NCI-H1092 treated with DMSO at 0.1 percent for 48 hours (cell line): ENCODE measurements at places on chromosomes 1 and 21.

DNA sequence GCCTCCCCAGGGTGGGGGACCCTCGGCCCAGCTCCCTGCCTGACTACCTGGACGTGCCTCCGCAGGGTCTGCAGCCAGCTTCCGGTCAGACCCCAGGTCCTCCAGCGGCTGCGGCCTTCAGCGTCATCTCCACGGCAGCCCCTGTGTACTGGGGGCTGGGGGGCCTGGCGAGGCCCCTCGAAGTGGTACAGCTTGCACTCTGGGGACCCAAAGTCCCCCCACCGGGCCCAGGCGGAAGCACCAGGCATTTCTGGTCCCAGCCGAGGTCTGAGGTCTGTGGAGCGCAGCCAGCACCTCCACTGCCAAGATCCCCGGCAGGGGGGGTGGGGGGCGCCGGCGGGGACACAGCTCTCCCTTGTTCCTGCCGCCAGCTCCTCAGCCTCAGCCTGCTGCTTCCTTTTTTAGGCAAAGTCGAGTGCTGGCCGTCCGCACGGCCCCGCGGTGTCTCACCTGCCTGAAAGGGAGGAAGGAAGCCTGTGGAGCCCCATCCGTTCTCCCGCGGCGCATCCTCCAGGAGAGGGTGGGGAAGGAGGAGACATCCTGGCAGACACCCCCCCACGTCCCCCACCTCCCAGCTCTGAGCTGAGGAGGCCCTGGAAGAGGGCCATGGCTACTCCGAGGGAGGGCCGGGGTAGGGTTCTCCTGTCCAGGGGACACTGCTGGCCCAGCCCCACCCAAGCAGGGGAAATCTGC, 1.2 kb upstream of the VWA1 start:
- DNase-seq: no peak

GRCh38 chr1:221166559-221167318, 287.5 kb downstream of the HLX start:
- DNase-seq: no peak

GRCh38 chr1:218537122-218537913, 192.2 kb downstream of the TGFB2 start:
- DNase-seq: no peak

GRCh38 chr1:232797856-232798510, 7.2 kb upstream of the MAP10 start:
- no peak for DNase-seq

DNA sequence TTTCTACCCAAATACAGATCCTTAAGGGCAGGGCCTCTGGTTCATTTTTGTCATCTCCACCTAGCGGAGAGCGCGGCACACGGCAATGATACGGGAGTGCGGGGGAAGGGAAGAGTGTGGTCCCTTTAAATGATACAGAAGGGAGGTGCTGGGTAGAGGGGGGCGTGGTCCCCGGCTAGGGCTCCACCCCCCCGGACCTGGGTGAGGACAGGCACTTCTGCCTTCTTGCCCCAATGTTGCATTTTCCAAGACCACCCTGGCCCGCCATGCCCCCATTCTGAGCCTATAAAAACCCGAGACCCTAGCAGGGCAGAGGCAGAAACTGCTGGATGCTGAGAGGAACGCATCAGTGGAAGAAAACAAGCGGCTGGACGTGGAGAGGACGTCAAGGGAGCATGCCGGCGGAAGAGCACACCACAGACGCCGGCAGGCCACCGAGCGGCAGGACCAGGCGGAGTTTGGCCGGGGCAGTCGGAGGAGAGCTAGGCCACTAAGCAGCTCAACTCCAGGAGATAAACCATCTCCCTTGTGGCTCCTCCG, 30.0 kb downstream of the LRRC3 start:
- DNase-seq: peak; percentile 86

DNA sequence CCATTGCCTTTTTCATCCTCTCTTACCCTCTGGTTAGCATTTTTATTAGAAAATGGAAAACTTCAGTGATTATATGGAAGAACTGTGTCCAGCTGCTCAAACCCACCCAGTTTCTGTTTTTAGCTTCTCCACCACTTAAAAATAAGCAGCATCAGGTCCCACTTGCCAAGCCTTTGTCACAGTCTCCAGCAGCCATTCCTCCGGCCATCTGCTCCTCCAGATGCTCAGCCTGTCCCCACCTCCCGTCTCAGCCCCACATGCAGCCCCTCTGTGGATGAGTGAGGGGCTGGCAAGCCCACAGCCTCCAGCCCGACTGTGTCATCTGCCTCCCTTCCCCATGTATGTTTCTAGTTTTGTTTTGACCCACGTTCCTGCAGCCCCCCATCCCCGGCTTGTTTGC, 289.7 kb downstream of the HHAT start:
- DNase-seq: no peak

DNA sequence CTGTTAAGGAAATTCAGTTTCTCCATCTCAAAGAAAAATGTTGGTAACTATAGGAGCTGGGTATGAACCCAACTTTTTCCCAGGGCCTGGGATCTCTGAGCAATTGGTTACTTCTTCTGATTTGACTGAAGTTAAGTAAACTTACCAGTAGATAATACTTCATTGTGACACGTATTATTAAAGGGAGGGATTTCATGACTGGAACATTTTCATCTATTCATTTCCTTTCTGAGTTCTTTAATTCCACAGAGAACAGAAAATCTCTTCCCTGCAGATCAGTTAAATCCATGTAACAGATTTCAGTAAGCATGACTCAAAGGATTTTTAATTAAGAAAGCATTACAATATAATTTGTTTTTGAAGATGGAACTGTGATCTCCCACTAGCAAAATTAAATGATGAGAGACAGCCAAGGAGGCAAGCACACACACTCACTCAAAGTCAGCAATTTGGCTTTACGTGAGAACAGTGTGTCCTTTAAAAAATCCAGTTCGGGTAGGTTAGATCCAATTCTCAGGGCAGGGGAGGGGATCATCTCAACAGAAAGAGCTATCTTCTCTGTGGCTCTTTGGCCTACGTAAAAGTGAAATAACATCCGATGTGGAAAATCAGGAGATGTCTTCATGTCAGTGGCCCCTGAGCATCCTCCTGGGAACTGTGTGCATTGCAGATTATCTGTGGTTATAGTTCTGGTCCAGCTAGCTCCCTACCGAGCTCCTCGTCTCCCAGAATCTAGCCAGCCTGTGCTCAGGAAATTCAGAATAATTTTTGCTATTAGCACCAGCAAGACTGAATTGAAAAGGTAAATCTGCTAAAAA, 10.8 kb upstream of the MYOC start:
- DNase-seq: no peak

GRCh38 chr1:2480986-2481364, 4.9 kb downstream of the PLCH2 start:
- peak; percentile 55 for DNase-seq

DNA sequence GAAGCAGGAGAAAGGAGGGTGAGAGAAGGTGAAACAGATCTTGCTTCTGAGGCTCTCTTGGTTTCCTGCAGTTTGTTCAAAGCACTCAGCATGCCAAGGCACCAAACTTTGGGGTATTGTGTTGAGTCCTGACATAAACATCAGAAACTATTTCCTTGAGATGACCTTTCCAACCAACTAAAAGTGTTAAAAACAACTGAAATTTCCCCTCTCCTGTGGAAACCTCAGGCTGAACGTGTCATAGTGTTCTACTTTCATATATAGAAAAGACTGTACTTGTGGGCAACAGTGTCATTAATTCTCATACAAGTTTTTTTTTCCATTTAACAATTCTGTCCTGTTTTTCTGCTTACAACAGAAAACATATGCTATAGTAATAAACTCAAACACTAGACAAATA, 6.3 kb upstream of the LYST start:
- DNase-seq: no peak

DNA sequence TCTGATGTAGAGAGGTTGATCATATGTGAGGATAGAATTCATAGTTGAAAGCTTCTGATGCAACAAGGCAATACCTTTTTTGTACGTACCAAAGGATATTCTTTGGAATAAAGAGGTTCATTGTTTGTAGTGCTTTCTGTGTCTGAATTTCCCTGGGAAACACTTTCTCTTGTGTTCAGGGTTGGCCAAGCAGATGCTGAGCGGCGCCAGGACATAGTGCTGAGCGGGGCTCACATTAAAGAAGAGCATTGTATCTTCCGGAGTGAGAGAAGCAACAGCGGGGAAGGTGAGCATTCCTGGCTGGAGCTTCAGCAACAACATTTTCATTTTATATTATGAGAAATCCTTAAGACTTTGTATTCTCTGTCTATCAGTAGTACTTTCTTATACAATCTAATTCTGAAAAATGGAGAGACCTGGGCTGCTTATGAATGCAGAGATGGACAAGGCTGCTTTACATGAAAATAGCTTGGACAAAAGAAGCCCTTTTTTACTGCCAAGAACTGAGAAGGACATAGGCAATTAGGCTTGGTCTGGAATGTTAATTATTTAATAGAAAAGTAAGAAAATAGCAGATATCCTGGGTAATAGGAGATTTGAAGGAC, 85.2 kb downstream of the KIF1B start:
- no peak for DNase-seq

DNA sequence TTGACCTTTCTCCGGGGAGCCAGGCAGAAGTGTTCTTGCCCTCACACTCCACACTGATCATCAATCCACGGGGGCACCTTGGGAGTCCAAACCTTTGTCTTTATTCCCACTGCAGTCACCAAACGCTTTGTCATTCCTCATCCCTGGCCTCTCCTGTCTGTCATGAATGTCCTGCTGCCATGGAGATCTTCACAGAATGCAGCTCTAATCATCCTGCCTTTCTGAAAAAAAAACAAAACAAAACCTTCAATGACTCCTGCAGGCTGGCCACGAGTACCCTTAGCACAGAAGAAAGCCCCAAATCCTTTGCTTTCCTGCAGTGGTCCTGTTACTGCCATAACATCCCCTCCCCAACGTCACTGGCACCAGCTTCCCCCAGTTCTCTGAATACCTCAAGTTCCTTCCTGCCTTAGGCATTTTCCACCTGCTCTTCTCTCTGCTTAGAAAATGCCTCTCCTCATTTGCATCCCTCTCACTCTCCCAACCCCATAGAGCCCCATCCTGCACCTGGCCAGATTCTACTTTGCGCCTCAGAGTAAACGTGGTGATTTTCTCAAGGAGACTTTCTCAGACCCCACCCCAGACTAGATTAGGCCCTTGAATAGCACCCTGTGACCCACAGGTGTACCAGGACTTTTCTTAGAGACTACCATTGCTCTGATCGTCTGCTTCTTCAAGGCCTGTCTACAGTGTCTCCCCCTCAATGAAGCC, 131.2 kb downstream of the AK5 start:
- no peak for DNase-seq

- no peak for DNase-seq
Measured at GRCh38 chr1:29415861-29416260, 179.5 kb downstream of the PTPRU start.

DNA sequence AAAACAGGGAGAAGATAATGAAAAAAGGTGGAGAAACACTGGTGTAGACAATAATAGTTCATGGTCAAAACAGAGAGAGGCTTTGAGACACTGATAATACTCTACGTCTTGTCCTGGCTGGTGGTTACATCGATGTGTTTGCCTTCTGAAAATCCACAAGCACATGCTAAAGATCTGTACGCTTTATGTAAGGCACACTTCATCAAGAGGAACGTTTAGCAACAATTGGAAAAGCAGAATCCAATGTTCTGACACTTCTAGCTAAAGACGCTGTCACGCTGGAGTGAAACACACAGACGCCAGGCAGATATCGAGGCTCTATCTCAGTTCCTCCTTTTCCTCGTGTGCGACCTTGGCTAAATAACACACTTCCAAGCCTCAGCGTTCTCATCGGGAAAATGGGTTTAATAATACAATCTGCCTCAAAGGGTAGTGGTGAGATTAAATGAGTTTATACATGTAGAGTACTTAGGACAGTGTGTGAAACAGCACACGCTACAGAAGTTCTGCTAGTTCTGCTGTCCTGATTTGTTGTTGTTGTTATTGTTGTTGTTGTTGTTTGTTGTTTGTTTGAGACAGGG, 386.1 kb downstream of the SETD4 start:
- DNase-seq: no peak

GRCh38 chr1:201192261-201192788, 1.7 kb downstream of the IGFN1 start:
- DNase-seq: no peak

- peak; percentile 27 for DNase-seq
Measured at GRCh38 chr1:201946224-201946908, at the start of gene LMOD1. TSS of gene LMOD1 (minus strand) at chr1:201946548. CDS start at chr1:201946340, 208 bp downstream.

DNA sequence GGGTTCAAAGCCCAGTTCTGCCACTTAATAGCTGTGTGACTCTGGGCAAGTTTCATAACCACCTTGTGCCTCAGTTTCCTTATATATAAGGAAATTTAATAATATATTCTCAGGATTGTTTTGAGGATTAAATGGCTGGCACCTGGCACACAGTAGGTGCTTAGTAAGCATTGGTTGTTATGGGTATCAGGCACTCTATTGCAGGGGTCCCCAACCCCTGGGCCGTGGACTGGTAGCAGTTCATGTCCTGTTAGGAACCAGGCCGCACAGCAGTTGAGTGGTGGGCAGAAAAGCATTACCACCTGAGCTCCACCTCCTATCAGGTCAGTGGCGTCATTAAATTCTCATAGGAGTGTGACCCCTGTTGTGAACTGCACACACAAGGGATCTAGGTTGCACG, 18.5 kb downstream of the PARS2 start:
- no peak for DNase-seq

DNA sequence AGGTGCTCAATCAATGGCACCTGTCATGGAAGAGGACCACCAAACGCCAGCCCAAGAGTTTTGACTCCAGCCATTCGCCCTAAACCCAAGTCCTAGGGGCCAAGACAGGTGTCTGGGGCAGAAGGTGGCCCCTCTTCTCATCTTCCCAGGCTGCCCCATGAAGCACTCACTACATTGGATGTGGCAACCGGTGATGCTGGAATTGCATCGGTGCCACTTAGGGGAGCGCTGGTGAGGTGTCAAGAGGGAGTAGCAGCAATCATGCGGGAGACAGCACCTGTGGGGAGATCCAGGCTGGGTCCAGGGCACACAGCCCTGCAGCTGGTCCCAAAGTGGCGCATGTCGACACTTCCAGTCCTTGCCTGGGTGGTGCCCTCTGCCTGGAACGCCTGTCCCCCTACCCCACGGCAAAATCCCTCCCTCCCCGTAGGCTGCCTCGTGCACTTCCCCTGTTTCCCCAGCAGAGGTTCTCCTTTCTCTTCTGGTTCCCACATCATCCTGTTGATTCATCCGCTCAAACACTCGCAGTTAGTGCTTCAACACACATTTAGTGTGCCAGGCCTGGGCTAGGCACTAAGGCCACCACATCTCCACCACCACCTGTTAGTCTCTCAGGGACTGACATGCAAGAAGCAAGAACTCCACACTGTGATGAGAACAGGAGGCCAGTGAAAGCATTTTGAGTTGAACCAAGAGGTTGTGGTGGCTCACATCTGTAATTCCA, 18.5 kb downstream of the PLA2G2D start:
- peak; percentile 42 for DNase-seq

- no peak for DNase-seq
Measured at GRCh38 chr1:30682396-30683275, 40.7 kb downstream of the MATN1 start.

GRCh38 chr1:23792151-23792945, 1.4 kb downstream of the LYPLA2 start:
- no peak for DNase-seq

- no peak for DNase-seq
Measured at GRCh38 chr1:67791261-67791660, 42.0 kb downstream of the GNG12 start.

DNA sequence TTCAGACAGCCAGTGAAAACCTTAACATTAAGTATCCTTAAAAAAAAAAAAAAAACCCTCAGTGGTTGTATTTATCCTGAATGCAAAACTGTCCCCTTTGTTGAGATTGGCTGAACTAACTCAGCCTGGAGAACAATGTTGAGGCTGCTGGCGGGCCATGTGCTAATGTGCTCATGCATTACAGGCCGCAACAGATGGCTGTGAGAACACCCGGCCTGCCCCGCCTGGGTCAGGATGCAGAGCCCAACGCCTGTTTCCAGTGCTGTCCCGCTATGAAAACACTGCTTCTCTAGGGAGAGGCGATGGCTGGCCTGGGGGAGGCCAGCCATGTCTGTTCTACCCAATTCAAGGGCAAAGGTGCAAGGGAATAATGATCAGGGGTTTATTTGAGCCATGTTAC, 13.8 kb downstream of the OLIG2 start:
- DNase-seq: no peak
